ENCODE measurements at places on chromosomes 1 and 21.
A peak's percentile ranks its signal among the peaks of the same experiment; 100 is the strongest.

DNA sequence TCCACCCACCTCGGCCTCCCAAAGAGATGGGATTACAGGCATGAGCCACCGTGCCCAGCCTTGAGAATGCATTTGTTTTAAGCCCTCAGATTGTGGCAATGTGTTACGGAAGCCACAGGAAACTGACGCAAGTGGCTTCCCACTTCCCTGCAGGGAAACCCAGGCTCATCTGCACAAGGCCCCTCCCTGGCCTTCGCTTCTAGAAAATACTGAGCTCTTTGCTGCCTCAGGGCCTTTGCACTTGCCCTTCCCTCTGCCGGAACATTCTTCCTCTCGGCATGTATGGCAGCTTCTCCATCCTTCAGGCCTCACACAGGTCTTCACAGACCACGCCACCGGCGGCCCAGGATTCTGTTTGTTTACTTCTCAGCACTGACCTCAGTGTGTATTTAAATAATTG, 137.0 kb upstream of the TMEM51 start:
- no peak for DNase-seq

GRCh38 chr1:218436346-218436745, 91.2 kb downstream of the TGFB2 start:
- no peak for DNase-seq

GRCh38 chr1:96880626-96881025, 159.0 kb downstream of the PTBP2 start:
- no peak for DNase-seq

DNA sequence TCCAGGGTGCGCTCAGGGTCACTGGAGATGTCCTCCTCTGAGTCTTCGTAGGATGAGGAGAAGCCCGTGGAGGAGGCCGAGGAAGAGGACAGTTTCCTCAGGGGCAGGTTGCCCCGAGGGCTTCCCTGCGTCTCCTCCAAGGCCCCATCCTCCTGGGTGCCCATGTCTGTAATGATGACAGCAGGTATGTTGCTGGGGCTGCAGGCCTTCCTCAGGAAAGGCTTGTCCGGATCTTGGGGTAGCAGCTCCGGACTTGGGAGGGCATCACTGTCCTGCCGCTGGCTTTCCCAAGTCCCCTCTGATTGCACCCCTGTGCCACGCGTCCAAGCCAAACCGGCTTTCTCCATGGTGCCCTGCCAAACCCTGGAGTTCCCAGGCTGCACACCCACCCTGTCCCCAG, 3.5 kb downstream of the ITPKB start:
- DNase-seq: no peak

DNA sequence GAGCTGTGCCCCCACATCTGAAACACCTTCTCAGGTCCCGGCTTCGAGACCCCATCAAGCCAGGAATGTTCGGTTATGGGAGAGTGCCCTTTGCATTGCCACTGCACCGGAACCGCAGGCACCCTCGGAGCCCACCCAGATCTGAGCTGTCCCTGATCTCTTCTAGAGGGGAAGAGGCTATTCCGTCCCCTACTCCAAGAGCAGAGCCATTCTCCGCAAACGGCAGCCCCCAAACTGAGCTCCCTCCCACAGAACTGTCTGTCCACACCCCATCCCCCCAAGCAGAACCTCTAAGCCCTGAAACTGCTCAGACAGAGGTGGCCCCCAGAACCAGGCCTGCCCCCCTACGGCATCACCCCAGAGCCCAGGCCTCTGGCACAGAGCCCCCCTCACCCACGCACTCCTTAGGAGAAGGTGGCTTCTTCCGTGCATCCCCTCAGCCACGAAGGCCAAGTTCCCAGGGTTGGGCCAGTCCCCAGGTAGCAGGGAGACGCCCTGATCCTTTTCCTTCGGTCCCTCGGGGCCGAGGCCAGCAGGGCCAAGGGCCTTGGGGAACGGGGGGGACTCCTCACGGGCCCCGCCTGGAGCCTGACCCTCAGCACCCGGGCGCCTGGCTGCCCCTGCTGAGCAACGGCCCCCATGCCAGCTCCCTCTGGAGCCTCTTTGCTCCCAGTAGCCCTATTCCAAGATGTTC, 4.3 kb downstream of the ADAMTSL4 start:
- DNase-seq: no peak

DNA sequence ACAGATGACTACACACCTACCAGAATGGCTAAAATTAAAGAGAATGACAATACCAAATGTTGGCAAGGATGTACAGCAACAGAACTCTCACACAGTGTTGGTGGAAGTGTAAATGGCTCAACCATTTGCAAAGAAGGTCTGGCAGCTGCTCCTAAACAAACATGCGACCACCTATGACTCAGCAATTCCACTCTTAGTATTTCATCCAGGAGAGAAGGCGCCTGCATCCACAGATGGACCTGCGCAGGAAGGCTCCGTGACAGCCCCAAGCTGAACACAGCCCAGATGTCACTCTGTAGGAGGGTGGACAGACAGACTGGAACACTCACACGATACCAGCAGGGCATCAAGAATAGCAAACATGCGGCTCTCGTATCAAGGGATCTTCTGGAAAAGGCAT, 6.7 kb downstream of the PTTG1IP start:
- no peak for DNase-seq

DNA sequence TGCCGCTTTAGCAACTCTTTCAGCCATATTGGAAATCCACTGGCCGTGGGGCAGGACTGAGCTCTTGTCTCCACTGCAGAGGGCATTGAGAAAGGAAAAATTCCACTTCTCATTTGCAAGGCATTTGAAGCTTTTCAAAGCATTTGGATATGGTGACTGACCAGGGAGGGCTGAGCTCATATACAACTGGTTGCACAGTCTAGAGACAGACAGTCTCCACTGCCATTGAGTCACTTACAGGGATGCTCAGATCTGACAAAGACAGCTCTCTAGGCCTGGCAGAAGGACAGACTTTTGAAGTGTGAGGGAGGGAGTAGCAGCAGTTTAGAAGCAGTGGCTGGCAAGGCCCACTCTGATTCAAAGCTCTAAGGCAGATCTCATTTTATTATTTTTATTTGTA, 24.2 kb downstream of the NCF2 start:
- DNase-seq: no peak

- DNase-seq: peak; percentile 14
Observed at GRCh38 chr21:31974454-31974985, 101.7 kb downstream of the HUNK start.
